ENCODE measurements at places on chromosomes 7 and 10.

GRCh38 chr7:45085619-45086200 lies 3.1 kb downstream of the NACAD start:
- DNase-seq, result no peak

- DNase-seq, result no peak
Measured at GRCh38 chr10:12592967-12593366, 243.6 kb downstream of the CAMK1D start.

- DNase-seq, result no peak
Measured at GRCh38 chr7:50369143-50370026, 64.9 kb downstream of the IKZF1 start.

DNA sequence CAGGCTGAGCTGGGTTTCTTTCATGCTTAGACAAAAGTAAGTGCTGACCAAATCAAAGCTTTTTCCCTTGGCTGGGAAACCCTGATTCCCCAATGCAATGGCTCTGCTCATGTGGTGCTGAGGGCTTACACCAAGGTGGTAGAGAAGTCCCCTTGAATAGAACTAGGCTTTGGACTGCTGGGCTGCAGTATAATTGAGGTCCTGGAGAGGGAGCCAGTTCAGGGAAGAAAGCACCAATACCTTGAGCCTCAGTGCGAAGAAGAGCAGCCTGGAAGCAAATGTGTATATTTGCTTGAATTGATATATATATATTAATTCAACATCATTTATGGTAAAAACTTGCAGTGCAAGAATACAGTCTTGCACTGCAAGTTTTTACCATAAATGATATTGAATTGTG lies 391.1 kb downstream of the RPS24 start:
- DNase-seq, result no peak

DNA sequence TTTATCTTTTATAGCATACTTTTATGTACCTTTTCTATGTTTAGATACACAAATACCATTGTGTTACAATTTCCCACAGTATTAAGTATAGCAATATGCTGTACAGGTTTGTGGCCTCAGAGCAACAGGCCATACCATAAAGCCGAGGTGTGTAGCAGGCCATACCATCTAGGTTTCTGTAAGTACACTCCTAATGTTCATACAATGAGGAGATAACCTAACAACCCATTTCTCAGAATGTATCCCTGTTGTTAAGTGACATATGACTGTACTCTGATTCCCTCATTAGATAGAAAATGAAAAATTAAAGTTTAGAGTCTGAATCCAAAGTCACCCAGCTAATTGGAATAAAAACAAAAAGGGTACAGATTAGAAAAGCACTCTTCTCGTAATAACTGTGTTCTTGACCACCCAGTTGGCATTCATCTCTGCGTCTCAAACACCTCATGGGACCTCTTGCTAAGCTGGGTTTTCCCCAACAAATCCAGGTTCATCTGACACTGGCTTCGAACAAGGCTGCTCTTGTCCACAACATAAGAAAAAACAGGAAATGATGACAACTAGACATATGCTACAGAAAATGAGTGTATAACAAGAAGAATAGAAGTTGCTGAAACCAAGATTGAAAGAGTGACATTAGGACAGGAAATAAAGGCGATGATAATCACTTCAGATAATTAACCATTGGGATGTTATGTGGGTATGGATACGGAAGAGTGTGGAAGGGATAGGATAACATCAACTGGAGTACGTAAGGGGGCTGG lies 1.4 kb downstream of the NDUFB8 start:
- DNase-seq, result no peak

DNA sequence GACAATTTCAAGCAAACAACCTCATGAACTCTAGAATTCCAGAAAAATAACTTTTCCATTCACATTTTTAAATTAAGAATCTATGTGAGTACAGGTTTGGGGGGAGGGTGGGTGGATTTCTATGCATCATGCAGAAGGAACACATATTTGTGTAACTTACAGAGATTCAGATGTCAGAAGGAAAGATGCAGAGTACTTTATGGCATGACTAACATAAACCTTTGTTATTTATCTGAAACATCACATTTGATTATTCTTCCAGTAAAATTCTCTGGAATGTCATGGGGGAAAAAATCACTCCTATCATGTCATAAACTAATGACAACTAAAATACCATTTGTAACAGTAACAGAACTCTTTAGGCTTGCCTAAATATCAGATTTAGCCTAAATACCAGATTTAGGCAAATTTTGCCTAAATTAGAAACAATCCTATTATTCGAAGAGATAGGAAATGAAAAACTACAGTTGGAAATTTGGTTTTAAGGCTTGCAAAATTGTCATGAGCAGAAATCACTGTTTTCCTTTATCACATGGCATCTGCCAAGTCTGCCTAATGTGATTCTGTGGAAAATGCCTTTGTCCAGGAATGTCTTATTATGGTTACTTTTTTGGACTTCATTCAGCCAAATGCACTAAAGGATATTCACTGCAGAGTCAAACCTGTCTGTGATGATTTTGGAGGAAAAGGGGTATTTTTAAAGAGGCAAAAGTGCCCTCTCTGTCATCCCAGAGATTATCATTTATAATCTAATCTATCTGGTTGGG lies 527.7 kb upstream of the CELF2 start:
- no peak for DNase-seq

DNA sequence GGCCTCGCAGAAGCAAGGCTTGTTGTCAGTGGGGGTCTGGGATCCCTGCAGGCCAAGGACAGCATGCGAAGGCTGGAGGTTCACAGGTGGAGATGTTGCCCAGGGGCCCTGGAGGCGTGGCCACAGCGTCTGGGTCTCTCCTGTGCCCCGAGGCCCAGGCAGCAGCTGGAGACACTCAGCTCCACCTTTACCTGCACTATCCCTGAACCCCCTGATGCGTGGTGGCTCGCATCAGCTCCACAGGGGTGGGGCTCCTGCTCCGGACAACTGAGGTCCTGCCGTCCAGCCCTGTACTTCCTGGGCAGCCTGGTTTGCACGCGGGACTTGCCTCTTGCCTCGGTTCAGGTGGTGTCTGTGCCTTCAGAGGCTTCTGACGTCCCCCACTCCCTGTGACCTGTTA lies 54.6 kb upstream of the ZNF32 start:
- DNase-seq, result no peak

GRCh38 chr10:90675621-90676020 lies 182.2 kb downstream of the HTR7 start:
- no peak for DNase-seq

DNA sequence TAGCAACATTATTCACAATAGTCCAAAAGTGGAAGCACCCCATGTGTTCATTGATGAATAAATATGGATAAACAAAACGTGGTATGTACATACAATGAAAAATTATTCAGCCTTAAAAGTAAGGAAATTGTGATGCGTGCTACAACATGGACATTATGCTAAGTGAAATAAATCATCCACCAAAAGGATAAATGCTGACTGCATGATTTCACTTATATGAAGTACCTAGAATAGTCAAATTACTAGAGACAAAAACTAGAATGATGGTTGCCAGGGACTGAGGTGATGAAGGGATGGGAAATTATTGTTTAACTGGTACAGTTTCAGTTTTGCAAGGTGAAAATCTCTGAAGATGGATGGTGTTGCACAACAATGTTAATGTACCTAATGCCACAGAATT lies 56.6 kb downstream of the THSD7A start:
- no peak for DNase-seq

Data from HTR-8/SVneo (cell line).